A172 (cell line): ENCODE measurements at places on chromosomes 2 and 18.

GRCh38 chr2:39730685-39731302 is 48.3 kb downstream of the THUMPD2 start:
- peak; percentile 36 for DNase-seq

DNA sequence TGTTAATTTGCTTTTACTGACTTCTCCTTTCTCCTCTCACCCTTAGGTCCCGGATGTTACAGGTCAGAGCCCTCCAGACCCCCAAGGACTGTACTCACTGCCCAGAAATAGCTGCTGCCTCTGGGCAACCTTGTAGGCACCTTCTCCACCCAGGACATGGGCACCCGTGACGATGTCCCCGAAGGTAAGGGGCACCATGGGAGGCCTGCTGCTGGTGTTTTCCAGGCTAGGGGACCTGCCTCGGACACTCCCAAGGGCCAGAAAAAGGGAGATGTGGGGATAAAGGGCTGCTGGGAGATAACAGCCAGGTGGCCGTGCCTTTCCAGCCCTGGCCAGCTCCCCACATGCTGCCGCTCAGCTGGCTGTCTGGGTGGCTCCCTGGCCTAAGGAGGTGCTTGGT is 13.6 kb downstream of the TOGARAM2 start:
- no peak for DNase-seq

DNA sequence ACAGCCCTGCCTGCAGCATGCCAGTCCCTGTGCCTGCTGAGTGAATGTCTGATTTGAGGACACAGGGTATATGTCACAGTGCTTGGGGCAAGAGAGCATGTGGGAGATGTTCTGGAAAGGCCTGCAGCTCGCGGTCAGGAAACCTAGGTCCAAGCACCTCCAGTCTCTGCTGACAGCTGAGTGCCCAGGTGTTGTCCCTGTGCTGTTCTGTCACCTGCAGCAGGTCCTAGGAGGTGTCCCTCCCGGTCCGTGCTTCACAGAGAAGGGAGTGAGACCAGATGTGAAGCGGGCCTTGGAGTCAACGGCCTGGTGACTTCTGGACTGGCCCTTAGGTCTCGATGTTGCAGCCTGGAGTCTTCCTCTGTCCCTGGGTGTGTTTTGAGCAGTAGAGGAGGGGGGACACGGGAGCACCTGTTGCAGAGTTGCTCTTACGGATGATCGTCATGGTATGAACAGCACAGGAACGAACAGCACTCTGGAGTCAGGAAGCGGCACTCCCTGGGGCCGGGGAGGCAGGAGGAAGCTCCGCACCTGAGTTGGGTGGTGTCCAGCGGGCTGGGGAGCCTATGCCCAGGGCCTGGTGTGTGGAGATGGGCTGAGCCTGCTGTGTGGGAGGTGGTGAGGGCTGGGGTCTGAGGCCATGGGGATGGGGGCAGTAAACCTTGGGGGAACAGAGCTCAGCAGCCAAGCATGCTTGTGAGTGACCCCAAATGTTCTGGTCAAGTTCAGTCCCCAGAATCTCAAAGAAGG is 21.6 kb upstream of the ARHGEF4 start:
- DNase-seq, result no peak

- DNase-seq, result no peak
Observed at GRCh38 chr2:144229296-144229695, 290.6 kb downstream of the ZEB2 start.

- DNase-seq, result no peak
Observed at GRCh38 chr2:193446967-193447366, 1252.2 kb upstream of the TMEFF2 start.

DNA sequence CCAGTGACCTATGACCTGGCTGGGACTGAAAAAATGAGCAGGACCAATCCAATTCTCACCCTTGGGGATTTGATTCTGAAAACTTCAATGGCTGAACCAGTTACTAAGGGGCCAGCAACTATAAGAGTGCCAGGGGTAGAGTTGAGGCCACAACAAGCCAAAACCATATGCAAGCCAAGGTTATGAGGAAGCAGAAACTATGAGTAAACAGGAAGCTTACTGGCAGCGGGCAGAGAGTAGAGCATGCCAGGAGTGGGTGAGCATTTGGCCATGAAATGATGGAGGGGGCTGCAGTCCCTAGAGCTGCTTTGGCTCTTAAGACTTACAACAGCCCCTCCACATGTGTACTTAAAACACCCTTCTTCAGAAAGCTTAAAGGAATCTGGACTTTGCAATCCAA is 82.4 kb downstream of the RBMS1 start:
- peak; percentile 71 for DNase-seq
